ENCODE measurements at places on chromosomes 12 and 14.

DNA sequence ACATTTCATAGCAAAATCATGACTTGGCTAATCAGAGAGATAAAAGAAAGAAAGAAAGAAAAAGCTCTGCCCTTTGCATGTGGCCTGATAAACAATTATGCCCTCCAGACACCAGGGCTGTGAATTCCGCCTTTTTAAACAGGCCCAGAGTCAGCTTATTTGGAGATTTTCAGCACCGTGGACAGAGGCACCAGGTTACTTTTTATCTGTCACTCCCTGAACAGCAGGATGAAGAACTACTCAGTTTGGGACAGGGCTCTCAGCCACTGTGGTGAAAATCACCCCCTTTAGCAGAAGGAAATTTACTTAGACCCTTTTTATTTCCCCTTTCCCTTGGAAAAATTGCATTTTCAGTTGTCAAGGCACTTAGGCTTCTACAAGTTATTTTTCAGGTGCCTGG, 359.9 kb downstream of the NRXN3 start:
- peak; percentile 2 for DNase-seq

DNA sequence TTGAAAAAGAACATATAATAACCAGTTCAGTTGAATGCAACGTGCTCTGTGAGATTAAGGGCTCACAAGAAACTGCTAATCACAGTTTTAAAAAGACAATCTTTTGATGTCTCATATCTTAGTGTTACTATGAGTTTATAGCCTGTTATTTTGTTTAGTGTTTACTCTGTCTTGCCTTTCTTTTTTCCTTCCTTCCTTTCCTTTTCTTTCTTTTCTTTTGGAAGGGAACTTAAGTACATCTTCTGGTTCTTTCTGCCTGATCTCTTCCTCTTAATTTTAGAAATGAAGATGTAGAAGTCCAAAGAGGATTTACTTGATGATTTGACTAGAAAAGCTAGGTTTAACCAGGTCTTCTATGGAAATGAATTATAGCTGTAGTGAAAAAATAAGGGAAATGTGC, 38.2 kb downstream of the WNK1 start:
- DNase-seq, result no peak

DNA sequence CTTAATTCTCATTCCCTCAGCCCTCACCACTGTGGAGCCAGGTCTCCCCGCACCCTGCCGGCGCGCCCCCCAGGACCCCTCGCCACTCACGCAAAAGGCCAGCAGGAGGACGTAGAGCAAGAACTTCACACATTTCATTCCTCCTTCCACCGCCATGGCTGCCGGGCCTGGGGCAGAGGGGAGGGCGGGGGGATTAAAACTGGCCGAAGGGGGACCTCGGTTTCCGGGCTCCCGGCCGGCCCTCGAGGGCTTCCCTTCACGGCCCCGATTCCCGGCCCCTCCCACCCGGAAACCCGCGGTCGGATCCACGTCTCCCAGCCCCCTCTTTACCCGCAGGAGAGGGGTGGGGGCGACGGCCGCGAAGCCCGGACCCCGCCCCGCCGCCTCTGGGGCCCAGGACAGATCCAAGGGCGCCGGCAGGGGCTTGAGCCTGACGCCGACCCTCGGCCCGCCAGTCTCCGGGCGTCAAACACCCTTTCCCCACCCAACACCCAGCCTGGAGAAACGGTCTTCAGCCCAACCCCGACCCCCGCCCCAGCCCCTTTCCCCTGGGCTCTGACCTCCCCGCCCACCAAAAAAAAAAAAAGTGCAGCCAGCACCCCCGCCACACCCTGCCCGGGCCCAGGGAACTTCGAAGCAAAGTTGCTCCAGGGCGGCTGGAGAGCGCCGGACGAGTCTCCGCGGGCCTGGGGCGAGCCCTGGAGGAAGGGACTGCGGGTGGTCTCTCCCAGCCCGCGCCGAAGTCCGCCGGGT, 447 bp downstream of the CD63 start:
- peak; percentile 84 for DNase-seq

DNA sequence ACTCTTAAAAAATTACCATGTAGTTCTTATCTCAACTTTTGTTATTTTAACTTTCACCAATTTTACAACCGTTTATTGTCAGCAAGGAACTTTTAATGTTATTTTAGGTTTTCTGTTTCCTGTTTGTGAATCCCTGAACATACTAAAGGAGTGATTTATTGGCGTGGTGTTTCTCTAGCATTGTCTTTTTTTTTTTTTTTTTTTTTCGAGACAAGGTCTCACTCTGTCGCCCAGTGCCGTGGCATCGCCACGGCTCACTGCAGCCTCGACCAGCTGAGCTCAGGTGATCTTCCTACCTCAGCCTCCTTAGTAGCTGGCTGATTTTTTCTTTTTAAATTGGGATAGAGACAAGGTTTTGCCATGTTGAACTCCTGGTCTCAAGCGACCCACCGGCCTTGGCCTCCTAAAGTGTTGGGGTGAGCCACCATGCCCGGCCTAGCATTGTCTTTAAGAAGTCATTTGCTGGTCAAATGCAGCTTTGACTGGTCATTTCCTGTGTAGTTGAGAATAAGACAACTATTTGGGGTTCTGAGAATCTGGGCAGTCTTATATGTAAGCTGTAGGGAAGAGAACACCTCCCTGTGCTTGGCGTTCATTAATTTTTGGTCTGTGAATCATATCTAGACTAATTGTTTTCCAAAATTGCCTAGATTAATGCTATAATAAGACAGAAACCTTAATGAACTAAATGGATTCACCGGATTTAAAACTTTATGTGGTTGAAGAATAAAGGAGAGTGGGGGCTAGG, 2.1 kb downstream of the WASHC4 start:
- peak; percentile 26 for DNase-seq

DNA sequence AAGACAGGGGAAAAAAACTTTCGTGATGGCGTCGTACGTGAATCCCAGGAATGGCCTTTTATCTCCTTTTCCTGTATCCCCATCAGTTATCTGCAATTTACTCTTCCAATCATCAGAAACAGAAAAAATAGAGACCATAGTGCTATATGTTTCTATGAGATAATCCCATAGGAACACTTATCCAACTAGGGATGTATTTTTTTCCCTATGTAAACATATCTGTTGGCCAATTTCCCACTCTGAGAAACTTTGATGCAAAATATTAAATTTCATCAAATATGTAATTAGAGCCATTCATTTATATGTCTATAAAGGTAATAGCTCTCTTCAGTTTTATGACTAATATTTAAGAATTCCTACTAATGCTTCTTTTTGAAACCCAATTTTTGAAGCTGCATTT, at the start of gene OR4K13:
TSS of gene OR4K13 (minus strand) at position 101 of the 400 bp plus-strand sequence. CDS start 1,280 bp downstream, outside the sequence.
- DNase-seq, result no peak

DNA sequence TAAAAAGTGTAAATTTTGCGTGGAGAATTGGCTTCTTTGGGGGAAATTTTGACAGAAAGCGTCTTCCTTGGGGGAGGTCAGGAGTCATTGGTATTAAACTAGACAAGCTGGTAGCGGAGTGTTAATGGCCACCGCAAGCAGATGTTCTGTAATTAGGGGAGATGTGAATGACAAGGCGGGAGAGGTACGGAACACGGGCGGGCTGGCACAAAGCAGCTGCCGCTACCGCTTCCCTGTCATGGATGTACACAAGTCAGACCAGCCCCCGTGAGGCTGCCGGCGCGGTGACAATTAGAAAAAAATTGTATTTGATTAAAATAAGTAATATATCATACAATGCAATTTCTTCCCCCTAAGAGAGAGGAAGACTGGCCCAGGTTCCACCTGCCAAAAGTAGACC, 501.6 kb downstream of the VRK1 start:
- DNase-seq, result no peak

GRCh38 chr12:550473-551260, 90.9 kb downstream of the B4GALNT3 start:
- DNase-seq, result no peak

DNA sequence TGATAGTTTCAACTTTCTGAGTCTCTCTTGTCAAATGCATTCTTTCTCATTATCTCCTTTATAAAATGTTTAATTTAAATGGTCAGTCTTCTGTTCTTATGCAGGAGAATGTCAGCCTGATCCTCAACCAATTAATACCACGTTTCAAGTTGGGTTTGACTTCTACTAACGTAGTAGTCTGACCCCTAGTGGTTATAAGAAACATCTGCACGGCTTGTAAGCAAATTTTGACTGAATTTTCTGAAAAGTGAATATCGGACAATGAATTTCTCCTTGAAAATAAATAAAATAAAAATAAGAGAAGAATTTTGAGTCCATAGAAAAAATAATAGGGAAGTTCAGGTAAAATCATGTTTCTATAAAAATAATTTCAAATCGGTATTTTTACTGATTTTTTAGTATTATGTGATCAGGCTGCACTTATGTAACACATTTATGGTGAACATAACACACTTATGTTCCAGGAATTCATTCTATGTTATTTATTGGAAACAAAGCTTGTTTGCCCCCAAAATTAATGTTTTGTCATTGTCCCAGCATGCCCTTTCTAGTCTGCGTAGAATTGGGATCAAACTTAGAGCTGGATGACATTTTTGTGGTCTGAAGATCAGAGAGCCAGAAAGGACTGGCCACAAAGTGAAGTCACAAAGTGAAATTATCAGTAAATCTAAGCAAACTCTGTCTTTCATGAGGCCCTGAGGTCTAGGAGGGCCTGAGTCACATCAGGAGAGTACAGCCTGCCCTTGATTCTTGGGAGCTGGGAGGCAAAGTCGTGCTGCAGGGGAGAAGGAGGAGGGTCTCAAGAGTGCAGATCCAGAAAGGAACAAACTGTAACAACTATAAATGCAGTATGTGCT, 101.2 kb upstream of the STXBP6 start:
- DNase-seq, result peak; percentile 76

- no peak for DNase-seq
These were observed 26.1 kb upstream of the C14orf180 start for GRCh38 chr14:104553166-104554087.

DNA sequence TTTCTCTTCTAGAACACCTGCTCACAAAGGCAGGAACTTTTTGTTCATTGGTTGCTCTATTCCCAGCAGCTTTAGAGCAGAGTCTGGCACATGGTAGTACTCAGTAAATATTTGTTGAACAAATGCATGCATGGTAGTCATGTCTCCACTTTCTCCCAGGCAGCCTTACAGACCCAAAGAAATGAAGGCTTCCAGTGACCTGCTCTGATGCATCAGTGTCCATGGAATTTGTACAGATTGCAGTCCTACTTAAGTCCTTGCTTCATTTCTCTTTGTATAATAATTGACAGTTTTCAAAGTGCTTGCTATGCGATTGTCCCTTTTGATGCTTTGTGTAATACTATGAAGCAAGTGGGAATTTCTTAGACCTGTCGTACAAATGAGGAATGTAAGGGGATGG, 119.6 kb downstream of the DERA start:
- DNase-seq, result no peak

DNA sequence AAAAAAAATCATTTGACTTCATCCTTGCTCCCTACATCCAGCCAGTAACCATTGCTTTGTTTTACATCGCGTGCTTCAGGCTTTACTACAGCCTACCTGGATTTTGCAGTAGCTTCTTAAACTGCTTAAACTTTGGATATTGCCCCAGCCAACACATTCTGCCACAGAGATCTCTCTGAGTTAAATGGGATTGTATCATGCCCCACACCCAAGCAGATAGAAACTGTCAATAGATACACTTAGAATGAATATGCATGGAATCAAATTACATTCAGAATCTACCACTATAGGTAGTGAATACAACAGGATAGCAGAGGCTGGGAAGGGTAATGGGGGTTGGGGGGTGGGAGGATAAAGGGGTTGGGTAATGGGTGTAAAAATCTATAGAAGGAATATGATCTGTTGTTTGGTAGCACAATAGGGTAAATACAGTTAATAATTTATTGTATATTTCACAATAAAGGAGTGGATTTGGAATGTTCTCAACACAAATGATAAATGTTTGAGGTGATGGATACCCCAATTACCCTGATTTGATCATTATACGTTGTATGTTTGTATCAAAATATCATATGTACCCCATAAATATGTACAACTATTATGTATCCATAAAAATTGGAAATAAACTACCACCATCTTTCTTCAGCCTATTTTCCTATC, 2.7 kb upstream of the MYRFL start:
- no peak for DNase-seq

- peak; percentile 76 for DNase-seq
These were observed 84.7 kb upstream of the RFX4 start for GRCh38 chr12:106498056-106498455.

- no peak for DNase-seq
These were observed 8.1 kb upstream of the RIC8B start for GRCh38 chr12:106766393-106766826.

GRCh38 chr14:54098536-54098935, 141.9 kb upstream of the BMP4 start:
- no peak for DNase-seq

GRCh38 chr14:102807013-102807406, 29.8 kb downstream of the TRAF3 start:
- DNase-seq, result no peak

DNA sequence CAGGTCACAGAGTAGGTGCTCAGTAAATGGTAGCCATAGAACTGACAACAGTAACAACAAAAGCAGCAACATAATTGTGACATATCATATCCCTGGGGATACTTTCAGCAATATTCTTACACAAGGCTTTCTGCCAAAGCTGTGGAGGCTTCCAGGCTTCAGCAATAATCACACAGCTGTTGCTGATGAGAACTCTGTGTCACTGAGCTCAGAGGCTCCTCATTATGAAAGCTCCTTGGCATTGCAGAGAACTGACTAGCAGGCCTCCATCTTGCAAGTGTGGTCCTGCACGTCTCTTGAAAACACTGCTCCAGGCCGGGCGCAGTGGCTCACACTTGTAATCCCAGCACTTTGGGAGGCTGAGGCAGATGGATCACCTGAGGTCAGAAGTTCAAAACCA, 97.3 kb upstream of the BTG1 start:
- no peak for DNase-seq

- DNase-seq, result no peak
These were observed 210.0 kb downstream of the ERC1 start for GRCh38 chr12:1201030-1201429.

- no peak for DNase-seq
These were observed 3.3 kb upstream of the TMEM117 start for GRCh38 chr12:43832463-43833168.

DNA sequence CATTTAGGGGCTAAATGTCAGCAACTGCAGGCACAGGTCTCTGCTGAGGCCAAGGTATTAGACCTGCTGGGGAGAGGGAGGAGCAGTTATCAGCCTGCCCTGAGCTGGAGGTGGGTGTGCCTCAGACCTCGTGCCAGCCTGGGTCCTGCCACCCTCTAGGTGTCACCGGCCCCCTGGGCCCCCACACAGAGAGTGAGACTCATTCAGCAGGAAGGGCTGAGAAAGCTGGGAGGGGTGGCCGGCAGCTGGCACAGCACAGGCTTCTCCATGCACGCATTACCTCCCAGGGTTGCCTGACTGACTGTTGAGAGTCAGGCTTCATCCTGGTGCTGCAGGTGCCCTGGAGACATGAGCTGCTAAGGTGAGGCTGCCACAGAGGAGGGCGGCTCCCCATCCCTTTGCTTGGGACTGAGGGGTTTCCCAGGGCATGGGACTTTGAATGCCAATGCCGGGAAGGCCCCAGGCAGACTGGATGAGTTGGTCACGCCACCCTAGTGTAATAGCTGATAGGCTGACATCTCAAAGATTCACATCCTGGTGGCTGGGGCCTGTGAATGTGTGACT, 75.3 kb upstream of the C14orf180 start:
- DNase-seq, result no peak

GRCh38 chr14:25048170-25049016, 1.6 kb downstream of the STXBP6 start:
- DNase-seq, result no peak

Data from cardiac muscle cell (in vitro differentiated cells and primary cell).